ENCODE measurements at places on chromosomes 1 and 21. TPM values are rescaled to one million over a fixed set of nuclear protein-coding genes. Genes with fewer than 3 reads are reported as not detected.

Gene OR6F1
- total RNA-seq, result not detected

DNA sequence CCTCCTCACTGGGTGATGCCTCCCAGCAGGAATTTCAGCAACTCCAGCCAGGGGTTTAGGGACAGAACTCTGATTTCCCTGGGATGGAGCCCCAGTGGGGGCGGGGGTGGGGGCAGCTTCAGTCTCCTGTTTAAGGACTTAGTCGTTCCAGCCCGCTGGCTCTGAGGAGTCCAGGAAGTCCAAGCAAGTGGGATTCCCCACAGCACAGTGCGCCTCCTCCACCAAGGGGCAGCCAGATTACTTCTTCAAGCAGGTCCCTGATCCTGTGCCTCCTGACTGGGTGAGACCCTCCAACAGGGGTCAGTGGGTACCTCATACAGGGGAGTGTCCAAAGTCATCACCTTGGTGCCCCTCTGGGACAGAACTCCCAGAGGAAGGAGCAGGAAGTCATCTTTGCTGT lies 1438.4 kb upstream of the B3GALT2 start:
- H3K4me1 ChIP-seq, result no peaks in the 10 kb centered on the region
- no peaks in the 10 kb centered on the region for H3K36me3 ChIP-seq
- no peaks in the 10 kb centered on the region for H3K27me3 ChIP-seq
- DNase-seq, result no peak

- no peaks in the 10 kb centered on the region for H3K27me3 ChIP-seq
- H3K4me1 ChIP-seq, result peaks cover 34% of the 10 kb centered on the region
- H3K27ac ChIP-seq, result peak overlapping the region; percentile 76
- DNase-seq, result no peak
These were observed 13.6 kb downstream of the YTHDF2 start for GRCh38 chr1:28750330-28750729.

DNA sequence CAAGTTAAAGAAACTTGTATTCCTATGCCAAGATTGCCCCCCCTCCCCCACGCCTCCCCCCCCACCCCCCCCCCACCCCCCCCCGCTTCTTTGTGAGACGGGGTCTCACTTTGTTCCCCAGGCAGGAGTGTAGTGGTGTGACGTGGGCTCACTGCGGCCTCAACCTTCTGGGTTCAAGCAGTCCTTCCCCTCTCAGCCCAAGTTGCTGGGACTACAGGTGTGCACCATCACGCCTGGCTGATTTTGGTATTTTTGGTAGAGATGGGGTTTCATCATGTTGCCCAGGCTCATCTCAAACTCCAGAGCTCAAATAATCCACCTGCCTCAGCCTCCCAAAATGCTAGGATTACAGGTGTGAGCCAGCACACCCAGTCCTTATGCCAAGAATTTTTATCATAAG lies 136.6 kb downstream of the POU2F1 start:
- no peak overlapping the region for H3K27ac ChIP-seq
- H3K36me3 ChIP-seq, result peaks cover 11% of the 10 kb centered on the region
- no peak overlapping the region for H3K4me3 ChIP-seq
- no peak for DNase-seq
- no peaks in the 10 kb centered on the region for H3K27me3 ChIP-seq
- H3K4me1 ChIP-seq, result no peaks in the 10 kb centered on the region

GRCh38 chr1:232477728-232478127 lies 152.2 kb downstream of the SIPA1L2 start:
- no peaks in the 10 kb centered on the region for H3K27me3 ChIP-seq
- peaks cover 40% of the 10 kb centered on the region for H3K36me3 ChIP-seq
- H3K4me3 ChIP-seq, result no peak overlapping the region

DNA sequence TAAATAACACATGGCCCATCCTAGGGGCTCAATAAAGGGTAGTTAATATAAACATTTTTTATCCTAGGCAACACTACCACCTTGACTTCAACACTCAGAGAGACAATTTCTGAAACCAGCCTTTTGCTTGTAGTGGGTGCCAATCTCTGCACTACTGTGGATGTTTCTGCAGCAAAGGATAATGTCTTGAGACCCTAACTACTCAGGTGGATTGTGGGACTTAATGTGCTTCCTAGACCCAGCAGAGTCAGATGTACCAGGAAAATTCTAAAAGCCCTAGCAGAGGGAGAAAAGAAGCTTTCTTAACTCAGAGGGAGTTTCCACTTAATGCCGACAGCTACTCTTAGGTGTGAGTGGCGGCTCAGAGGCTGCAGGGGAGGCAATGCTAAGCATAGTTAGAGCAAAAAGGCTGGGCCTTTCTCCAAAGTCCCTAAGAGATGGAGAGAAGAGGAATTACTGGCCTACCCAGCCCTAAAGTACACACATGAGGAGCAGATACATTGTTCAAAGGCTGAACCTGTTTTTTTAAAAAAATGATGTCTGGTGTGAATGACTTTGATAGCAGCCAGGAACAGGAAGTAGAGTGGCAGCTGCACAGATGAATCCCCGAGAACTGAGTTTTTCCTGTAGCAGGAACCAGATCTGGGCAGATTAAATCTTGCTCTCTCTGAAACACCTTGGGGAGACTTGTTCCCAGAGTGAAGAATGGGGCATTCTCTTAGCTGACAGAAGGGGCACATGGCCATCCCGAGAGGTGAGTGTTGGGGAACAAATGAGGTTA lies 33.5 kb upstream of the ABCD3 start:
- H3K4me1 ChIP-seq, result peaks cover 23% of the 10 kb centered on the region
- no peaks in the 10 kb centered on the region for H3K36me3 ChIP-seq
- H3K27me3 ChIP-seq, result no peaks in the 10 kb centered on the region
- peak overlapping the region; percentile 53 for H3K4me3 ChIP-seq
- DNase-seq, result no peak
